Caudate nucleus (tissue), 63 donors: ENCODE measurements at places on chromosomes 12 and 14.

DNA sequence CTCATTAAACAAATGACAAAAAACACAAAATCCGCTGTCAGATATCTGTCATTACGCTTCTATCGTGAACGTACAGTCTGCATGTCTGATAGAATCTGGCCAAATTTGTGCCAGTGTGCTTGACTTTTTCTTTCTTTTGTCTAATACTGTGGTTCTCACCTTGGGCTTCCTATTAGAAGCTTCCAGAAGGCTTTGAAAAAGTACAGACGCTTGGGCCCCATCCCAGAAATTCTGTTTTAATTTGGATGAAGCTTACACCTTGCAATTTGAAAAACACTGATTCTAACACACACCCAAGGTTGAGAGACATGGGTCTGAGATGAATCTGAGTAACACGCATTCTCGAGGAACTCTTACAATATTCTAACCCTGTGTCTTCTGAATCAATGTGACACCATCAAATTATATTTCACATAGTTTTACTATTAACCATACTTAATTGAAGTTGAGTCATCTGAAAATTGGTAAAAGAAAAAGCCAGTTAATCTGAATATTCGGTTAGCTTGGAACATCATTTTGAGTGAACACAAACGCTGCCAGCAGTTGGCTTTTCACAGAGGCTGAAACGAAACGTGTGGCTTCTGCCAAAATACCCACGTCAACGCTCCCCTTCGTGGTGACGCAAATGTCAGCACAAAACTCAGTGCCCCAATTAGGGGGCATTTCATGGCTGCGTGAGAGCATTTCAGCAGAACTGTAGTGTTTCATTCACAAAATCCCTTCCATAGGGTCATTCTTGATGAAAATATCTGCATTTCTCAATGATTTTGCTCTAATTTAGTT lies 420.5 kb downstream of the TMEM132D start:
- no peak for DNase-seq

DNA sequence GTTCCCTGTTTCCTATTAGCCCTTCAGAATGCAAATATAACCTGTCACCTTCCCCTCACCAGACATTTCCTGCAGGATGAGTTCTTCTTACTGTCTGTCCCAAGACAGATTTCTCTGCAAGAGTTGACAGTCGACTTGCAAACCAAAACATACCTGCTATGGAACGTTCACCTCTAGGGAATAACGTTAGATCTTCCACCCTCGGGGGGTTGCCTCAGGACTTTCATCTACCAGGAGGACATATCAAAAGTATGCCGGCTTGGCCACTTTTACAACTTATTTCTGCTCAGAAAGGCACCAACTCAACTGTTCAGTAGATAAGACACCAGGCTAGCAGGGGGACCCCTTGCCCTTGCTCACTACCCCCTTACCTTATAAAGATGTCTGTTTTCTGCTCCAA lies 92.5 kb downstream of the DAAM1 start:
- no peak for DNase-seq

- DNase-seq: no peak
Measured at GRCh38 chr12:92905258-92905810, 23.8 kb downstream of the EEA1 start.

DNA sequence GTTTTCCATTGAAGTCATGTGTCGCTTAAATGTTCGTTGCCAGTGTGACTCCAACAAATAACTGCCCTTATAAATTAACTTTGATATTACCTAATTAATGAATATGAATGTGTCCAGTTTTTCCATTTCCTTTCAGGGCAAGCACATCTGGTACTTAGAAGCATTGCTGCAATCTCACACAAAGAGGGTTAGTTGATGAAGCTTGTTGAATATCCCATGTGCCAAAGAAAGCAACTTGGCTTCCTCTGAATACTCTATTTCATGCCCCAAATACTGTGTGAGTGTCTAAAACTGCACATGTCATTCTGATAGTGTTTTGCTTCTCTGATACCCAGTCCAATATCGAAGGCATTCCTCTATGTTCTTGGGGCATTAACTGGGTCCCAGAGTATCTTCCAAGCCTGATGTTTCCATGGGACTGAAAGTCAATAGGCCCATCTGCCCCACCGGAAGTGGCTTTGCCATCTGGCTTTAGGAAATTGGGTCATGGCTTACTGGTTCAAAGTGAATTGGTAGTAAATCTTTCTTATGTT lies 75.8 kb upstream of the CNTN1 start:
- no peak for DNase-seq

GRCh38 chr12:28097221-28097620 lies 93.0 kb upstream of the CCDC91 start:
- DNase-seq: no peak

DNA sequence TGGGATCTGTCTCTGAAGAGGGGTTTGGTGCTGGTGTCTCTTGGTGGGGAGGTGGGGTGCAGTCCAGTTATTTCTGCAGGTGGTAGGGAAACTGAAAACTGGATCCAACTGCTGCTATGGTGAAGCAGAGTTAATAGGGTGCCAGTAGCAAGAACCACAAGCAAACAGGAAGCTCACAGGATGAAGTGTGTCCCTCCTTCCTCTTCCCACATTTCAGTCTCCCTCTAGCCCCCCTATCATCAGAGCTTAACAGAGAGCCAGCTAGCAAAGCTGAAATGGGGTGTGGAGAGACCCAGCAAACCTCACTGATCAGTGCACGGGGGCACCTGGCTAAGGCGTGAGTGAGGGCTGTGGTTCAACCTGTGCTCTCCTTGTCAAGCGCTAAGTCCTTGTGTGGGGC lies 69.1 kb upstream of the C12orf71 start:
- DNase-seq: no peak

DNA sequence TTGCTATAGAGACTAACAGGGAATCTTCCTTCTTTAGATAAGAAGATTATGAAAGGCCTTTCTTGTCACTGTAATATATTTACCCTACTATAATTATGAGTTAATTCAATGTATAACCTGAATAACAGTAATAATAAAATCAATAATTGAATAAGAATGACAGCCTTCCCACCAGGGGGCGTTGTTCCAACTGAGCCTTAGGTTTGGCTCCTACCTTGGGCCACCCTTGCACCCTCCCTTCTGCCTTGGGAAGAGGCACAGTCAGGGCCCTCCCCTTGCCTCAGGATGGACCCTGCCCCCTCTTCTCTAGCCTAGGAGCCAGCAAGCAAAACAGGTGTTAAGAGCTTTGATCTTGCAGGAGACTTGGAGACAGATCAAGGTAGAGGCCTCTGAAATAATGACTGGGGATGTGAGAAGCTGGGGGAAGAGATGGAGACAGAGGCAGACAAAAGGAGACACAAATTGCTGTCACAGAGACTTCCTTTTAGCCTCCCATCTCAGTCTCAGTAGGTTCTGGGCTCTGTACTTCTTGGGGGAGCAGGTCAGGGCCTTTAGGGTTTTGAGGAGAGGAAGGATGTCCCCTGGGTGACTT lies 40.1 kb upstream of the CISTR start:
- no peak for DNase-seq

GRCh38 chr14:93103392-93104080 lies 12.2 kb downstream of the ITPK1 start:
- DNase-seq: no peak

GRCh38 chr14:33936391-33936790 lies 14.5 kb downstream of the EGLN3 start:
- DNase-seq: no peak

DNA sequence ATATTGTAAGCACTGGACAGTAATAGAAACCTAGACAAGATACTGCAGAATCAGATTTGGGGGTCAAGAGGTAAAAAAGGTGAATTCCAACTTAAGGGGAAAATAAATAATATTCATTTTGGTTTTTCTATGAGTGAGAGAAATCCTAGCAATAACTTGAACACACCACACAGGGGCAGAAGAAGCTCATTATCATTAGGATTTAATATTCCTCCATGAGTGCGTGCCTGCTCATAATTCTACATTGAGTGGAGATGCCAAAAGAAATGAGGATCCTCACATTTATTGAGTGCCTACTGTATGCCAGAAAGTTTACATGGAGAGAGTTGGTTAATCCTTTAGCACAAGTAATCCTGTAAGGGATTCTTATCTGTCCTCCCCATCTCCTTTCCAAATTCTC lies 40.5 kb upstream of the C14orf132 start:
- DNase-seq: no peak

DNA sequence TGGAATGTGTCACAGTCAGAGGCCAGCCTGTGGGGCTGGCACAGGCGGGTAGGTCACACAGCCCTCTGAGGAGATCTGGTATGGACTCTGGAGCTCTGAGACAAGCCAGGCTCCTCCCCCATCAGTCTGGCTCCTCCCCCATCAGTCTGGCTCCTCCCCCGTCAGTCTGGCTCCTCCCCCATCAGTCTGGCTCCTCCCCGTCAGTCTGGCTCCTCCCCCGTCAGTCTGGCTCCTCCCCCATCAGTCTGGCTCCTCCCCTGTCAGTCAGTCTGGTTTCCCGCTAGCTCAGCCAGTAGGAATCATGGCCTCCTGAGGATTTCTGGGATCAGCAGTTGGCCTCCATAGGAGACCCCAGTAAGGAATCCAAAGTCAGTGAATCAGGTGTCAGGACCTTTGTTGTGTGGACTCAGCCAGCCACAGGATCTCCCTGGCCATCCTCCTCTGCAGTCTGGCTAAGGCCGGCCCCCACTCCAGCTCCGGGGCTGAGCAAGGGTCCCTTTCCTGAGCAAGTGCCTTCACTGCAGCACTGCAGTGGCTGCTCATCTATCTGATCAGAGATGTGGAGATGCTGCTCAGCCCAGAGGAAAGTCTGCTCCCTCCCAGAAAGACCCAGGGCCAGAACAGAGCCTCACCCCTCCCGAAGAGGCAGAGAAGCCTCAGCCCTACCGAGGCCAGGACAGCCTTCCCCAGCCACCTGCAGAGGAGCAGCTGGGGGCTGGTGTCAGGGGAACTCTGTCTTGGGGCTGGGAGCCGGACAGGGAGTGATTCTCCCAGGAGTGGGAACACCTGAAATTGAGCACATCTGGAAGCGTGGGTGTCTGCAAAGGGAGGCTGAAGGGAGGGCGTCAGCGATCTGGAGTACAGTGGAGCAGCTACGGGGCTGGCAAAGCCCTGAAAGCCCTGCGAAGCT lies 35.7 kb downstream of the IQSEC3 start:
- DNase-seq: no peak

GRCh38 chr12:101087920-101088319 lies 122.1 kb downstream of the SLC5A8 start:
- no peak for DNase-seq

- no peak for DNase-seq
Measured at GRCh38 chr12:83954956-83955601, 957.5 kb downstream of the SLC6A15 start.

- no peak for DNase-seq
Measured at GRCh38 chr14:24710403-24711112, 76.6 kb upstream of the GZMB start.

DNA sequence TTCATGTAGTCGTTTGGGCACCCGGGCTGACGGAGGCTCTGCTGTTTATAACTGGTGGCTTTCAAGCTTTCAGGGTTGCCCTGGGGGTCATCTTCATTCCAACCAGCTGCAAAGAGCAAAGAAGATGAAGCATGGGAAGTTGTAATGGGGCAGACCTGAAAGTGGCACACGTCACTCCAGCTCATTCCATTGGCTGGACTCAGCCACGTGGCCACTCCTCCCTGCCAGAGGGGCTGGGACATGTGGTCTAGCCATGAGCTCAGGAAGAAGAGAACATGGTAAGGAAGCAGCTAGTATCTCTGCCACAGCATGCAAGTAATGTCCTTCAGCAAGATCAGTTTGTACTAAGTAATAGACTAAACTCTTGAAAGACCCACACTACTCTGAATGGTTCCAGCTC lies 51.7 kb upstream of the FERMT2 start:
- DNase-seq: no peak

DNA sequence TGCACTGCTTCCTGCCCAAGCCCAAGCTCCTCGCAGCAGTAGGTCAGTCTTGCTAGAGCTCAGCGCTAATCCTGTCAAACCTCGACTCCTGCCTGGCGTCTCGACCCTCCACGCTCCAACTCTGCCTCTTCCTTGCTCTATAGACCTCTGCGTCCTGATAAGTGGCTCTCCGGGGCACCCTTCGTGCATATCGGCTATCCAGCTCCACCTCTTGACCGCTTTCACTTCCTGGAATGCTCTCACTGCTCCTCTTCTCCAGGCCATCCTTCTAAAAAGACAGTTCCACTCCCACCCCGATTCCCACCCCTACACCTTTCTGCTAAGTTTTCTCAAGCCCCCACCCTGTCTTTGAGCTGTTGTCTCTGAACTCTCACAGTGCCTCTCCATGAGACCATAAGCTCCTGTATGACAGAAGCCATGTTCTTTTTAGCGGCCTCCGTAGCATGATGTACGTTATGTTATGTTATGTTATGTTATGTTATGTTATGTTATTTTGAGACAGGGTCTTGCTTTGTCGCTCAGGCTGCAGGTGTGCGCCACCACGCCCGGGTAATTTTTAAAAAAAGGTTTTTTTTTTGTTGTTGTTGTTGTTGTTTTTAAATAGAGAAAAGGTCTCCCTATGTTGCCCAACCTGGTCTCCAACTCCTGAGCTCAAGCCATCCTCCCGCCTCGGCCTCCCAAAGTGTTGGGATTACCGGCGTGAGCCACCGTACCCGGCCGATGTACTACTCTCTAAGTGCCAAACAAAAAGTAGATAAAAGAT lies 601 bp downstream of the COX14 start:
- no peak for DNase-seq

GRCh38 chr14:89828471-89829165 lies 125.9 kb downstream of the EFCAB11 start:
- DNase-seq: no peak

DNA sequence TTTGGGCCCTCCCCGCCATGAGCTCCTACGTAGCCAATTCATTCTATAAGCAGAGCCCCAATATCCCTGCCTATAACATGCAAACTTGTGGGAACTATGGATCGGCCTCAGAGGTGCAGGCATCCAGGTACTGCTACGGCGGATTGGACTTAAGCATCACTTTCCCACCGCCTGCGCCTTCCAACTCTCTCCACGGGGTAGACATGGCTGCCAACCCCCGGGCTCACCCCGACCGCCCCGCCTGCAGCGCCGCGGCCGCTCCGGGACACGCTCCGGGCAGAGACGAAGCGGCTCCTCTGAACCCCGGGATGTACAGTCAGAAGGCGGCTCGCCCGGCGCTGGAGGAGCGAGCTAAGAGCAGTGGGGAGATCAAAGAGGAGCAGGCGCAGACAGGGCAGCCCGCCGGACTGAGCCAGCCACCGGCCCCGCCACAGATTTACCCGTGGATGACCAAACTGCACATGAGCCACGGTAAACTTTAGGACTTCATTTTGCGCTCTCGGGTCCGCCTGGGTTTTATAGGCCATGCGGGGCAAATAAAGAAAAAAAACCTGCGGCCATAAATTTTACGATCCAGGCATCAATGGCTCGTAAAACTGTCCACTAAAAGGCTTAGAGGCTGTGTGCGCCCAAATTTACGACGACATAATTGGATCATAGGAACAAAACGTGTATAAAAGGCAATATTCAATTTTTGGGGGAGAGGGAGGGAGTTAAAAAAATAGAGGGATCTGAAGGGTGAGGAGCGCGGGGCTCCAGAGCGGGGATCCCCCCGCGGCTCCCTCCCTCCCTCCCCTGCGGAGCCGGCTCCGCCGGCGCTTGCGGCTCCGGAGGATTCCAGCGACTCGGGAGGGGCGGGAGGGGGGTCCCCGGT lies 493 bp downstream of the HOXC5 start:
- no peak for DNase-seq

GRCh38 chr12:111404362-111405148 lies 1.2 kb upstream of the SH2B3 start:
- no peak for DNase-seq
